Tibial nerve (tissue), 4 donors: ENCODE measurements at places on chromosomes 4 and X.

GRCh38 chr4:4423706-4424498 is 37.0 kb downstream of the NSG1 start:
- no peaks in the 10 kb centered on the region for H3K27me3 ChIP-seq
- H3K27ac ChIP-seq, result no peak overlapping the region
- peaks cover 88% of the 10 kb centered on the region for H3K36me3 ChIP-seq
- H3K4me3 ChIP-seq, result no peak overlapping the region
- no peaks in the 10 kb centered on the region for H3K4me1 ChIP-seq

DNA sequence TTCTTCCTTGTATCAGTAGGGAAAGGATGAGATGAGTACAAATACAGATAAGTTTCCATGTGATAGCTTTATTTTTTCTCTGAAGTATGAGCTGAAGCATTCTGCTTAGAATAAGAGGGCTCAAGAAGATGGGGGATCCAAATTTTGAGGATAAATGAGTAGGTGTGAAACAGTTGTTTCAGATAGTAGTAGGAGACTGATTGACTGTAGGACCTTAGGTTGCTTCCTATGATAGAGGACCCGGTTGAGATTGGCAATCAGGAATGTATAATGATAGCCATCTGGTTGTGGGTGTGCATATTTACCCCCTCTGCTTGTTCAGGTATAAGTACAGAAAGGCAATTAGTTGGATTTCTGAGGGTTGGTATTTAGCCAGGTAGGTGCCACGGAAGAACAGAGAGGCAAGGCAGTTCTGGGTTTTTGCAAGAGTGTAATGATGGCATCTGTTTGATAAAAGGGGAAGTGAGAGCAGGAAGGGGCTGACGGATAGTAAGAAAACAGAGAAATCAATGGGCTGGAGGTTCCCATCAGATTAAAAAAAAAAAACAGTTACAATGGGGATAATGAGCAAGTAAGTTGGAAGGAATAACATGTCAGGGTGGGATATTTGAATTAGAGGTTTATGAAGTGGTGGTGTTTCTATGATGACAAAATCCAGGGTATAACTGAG is 13.7 kb downstream of the OCRL start:
- H3K4me3 ChIP-seq, result no peak overlapping the region
- no peak for DNase-seq
- no peaks in the 10 kb centered on the region for H3K4me1 ChIP-seq

- H3K36me3 ChIP-seq, result no peaks in the 10 kb centered on the region
- no peak overlapping the region for H3K4me3 ChIP-seq
These were observed 459.5 kb downstream of the ANKRD50 start for GRCh38 chr4:124253080-124253479.

DNA sequence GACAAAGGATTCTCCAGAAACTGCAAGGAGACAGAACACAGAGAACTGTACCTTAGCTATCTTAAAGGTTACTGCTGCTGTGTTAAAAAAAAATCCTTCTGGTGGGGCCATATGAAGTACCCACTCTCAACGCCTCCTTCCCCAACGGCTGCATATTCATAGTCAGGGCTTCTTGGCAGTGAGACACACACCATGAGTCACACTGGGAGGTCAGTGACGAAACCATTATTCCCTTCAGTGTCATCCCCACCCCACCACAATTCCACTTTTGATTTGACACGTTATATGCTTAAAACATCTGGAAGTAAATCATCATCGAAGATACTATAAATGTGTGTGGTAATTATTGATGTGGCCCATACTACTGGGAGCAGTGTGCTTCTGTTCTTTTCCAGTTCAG is 271.5 kb downstream of the LDB2 start:
- H3K4me1 ChIP-seq, result no peaks in the 10 kb centered on the region
- H3K4me3 ChIP-seq, result no peak overlapping the region
- no peaks in the 10 kb centered on the region for H3K27me3 ChIP-seq
- peak; percentile 65 for DNase-seq
- H3K27ac ChIP-seq, result peak overlapping the region; percentile 52

GRCh38 chrX:103656617-103657016 is 27.8 kb downstream of the TCEAL1 start:
- DNase-seq, result no peak
- no peaks in the 10 kb centered on the region for H3K36me3 ChIP-seq
- no peak overlapping the region for H3K27ac ChIP-seq
- H3K4me3 ChIP-seq, result no peak overlapping the region

GRCh38 chrX:3711331-3711917 is 2.0 kb downstream of the PRKX start:
- H3K4me3 ChIP-seq, result peak overlapping the region; percentile 84
- no peak for DNase-seq
- no peaks in the 10 kb centered on the region for H3K27me3 ChIP-seq
- no peaks in the 10 kb centered on the region for H3K36me3 ChIP-seq
- peak overlapping the region; percentile 92 for H3K27ac ChIP-seq

- H3K27me3 ChIP-seq, result no peaks in the 10 kb centered on the region
- peak; percentile 36 for DNase-seq
- no peaks in the 10 kb centered on the region for H3K36me3 ChIP-seq
- H3K27ac ChIP-seq, result peak overlapping the region; percentile 11
- peaks cover 12% of the 10 kb centered on the region for H3K4me1 ChIP-seq
These were observed 13.8 kb downstream of the CMC4 start for GRCh38 chrX:155056877-155057792.

GRCh38 chr4:10058371-10058770 is 37.1 kb upstream of the SLC2A9 start:
- no peaks in the 10 kb centered on the region for H3K4me1 ChIP-seq
- H3K27ac ChIP-seq, result no peak overlapping the region
- H3K27me3 ChIP-seq, result no peaks in the 10 kb centered on the region
- no peak for DNase-seq
- no peaks in the 10 kb centered on the region for H3K36me3 ChIP-seq

GRCh38 chrX:86604607-86605006 is 456.4 kb downstream of the DACH2 start:
- DNase-seq, result no peak
- H3K4me1 ChIP-seq, result no peaks in the 10 kb centered on the region
- H3K27me3 ChIP-seq, result no peaks in the 10 kb centered on the region
- H3K27ac ChIP-seq, result no peak overlapping the region
- no peaks in the 10 kb centered on the region for H3K36me3 ChIP-seq

GRCh38 chr4:53598901-53599300 is 7.6 kb upstream of the LNX1 start:
- H3K36me3 ChIP-seq, result no peaks in the 10 kb centered on the region
- no peak for DNase-seq
- H3K4me1 ChIP-seq, result no peaks in the 10 kb centered on the region
- no peaks in the 10 kb centered on the region for H3K27me3 ChIP-seq

DNA sequence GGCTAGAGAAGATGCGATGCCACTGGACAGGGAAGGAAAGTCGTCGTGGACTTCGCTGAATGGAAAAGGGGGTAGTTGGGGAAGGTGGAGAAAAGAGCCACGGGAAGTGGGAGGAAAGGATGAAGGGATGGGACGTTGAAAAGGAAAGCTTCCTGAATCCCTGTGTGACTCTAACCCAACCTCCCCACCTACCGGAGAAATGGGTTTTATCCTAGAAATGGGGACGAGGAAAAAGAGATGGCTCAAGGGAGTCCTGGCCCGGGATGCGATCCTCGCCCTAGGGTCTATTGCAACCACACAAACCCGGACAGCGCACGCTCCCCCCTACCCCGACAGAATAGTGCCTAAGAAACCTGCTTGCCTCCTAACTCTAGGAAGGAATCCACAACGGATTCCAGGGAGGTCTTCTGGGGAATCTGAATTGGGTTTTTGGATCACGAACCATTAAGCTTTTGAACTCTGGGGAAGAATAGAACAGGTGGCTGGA is 738 bp upstream of the TSPAN5 start:
- H3K36me3 ChIP-seq, result no peaks in the 10 kb centered on the region
- H3K4me3 ChIP-seq, result peak overlapping the region; percentile 74
- no peak for DNase-seq
- peaks cover 5% of the 10 kb centered on the region for H3K4me1 ChIP-seq
- peak overlapping the region; percentile 76 for H3K27ac ChIP-seq

GRCh38 chr4:89134775-89135319 is 23.5 kb downstream of the TIGD2 start:
- H3K27ac ChIP-seq, result no peak overlapping the region
- no peak overlapping the region for H3K4me3 ChIP-seq
- no peaks in the 10 kb centered on the region for H3K36me3 ChIP-seq
- H3K27me3 ChIP-seq, result no peaks in the 10 kb centered on the region
- no peak for DNase-seq

DNA sequence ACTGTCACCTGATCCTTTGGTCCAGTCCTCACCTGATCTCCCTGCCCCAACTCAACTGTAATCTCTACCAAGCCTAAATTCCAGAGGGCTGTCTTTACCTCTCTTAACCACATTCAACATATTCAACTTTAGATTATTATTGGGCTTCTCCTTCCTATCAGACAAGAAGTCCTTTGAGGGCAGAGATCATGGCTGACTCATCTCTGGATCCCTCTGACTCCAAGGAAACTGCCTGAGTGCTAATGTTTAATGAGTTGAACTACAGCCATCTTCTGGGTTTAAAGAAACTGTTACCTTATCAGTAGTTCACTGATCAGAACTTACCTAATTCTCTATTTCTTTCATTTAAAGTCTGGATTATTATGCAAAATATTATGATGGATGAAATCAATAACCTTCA is 135.7 kb downstream of the GPC3 start:
- no peaks in the 10 kb centered on the region for H3K36me3 ChIP-seq
- H3K27ac ChIP-seq, result no peak overlapping the region
- H3K27me3 ChIP-seq, result no peaks in the 10 kb centered on the region
- H3K4me3 ChIP-seq, result no peak overlapping the region

GRCh38 chr4:71772592-71772991 is 11.3 kb downstream of the GC start:
- no peaks in the 10 kb centered on the region for H3K36me3 ChIP-seq
- DNase-seq, result no peak
- no peaks in the 10 kb centered on the region for H3K4me1 ChIP-seq
- no peaks in the 10 kb centered on the region for H3K27me3 ChIP-seq
- H3K4me3 ChIP-seq, result no peak overlapping the region

DNA sequence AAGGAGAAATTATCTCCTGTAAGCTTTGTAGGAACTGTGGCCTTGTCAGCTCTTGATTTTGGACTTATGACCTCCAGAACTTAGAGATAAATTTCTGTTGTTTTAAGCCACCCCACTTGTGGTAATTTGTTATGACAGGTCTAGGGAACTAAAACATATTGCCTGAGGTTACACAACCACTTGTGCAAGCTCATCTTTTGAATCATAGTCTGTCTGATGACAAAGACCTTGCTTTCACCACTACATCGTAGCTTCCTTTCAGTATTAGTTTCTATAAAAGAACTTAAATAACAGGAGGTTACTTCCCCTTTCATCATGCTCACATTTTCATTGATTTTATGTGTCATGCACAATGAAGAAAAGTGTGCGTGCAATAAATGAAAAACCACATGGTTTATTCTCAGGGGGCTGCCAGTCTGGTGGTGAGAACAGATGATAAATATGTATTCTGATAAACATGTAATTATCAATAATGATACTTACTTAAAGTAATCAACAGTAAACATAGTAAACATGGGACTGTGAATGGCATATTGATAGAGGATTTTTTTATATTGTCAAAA is 690.0 kb upstream of the HS3ST1 start:
- no peaks in the 10 kb centered on the region for H3K4me1 ChIP-seq
- no peak overlapping the region for H3K4me3 ChIP-seq
- H3K27me3 ChIP-seq, result no peaks in the 10 kb centered on the region
- no peak overlapping the region for H3K27ac ChIP-seq
- H3K36me3 ChIP-seq, result no peaks in the 10 kb centered on the region
- DNase-seq, result no peak

DNA sequence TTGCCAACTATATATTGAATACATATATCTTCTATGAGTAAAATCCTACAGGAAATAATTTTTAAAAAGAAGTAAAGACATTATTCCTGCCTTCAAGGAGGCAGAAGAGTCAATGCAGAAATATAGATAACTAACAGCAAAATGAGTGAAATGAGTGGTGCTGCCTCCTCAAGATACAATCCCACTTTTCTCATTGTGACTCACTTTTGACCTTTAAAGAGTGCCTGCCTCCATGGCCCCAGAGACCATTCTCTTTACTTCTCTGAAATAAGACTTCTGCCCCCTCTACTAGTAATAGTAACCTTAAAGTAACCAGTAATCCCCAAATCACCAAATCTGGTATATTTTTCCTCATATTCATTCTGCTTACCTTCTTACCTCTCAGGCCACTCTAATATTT is 15.5 kb downstream of the SLC10A7 start:
- no peak overlapping the region for H3K27ac ChIP-seq
- H3K4me1 ChIP-seq, result no peaks in the 10 kb centered on the region
- no peak for DNase-seq
- H3K4me3 ChIP-seq, result no peak overlapping the region

DNA sequence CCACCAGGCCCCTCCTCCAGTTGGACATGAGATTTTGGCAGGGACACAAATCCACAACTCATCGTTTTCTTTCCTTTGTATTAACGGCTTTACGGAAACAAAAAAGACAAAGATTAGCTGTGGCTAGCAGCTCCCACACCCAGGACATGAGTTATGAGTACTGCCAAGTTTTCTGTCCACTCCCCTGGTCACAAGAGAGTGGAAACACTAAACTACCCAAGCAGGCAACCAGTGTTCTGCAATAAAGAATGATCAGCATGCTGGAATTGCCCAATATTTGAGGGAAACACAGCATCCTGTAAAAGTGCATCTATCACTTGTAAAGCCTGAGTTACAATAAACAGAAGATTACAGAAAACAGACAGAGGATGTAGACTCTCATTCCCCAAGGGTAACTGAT is 358.4 kb downstream of the NLGN4X start:
- no peak for DNase-seq
- no peak overlapping the region for H3K27ac ChIP-seq
- no peaks in the 10 kb centered on the region for H3K36me3 ChIP-seq
- no peaks in the 10 kb centered on the region for H3K4me1 ChIP-seq
- no peak overlapping the region for H3K4me3 ChIP-seq

DNA sequence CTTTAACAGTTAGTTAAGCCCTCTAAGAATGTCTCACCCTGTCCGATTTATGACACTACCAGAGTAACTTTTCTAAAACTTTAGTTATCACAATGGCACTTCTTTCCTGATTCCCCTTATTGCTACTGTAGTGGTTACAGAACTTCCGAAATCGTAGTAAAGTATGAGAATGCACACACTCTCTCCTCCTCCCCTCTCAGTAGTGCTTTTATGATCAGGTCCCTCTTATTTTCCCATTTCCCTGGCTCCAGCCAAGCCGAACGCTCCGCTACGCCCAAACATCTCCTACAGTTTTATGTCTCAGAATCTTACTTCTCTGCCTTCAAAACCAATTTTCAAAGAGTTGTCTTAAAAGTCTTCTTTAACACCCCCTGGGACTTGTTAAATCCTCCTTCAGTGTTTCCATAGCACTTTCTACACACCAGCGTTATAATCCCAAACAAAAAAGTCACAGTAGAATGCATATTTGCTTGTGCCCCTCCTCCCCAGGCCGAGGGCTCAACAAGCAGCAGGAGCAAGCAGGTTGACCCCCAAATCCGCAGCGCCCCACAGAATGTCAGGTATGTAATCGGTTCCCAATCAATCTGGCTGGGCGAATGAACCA is 671 bp downstream of the HPF1 start:
- H3K27ac ChIP-seq, result no peak overlapping the region
- no peak for DNase-seq
- H3K27me3 ChIP-seq, result no peaks in the 10 kb centered on the region
- peaks cover 13% of the 10 kb centered on the region for H3K4me1 ChIP-seq
- H3K4me3 ChIP-seq, result peak overlapping the region; percentile 66

- H3K36me3 ChIP-seq, result no peaks in the 10 kb centered on the region
- H3K4me3 ChIP-seq, result no peak overlapping the region
- no peaks in the 10 kb centered on the region for H3K4me1 ChIP-seq
These were observed 18.4 kb downstream of the MAGEB17 start for GRCh38 chrX:16185725-16186136.
